ENCODE measurements at places on chromosomes 1 and 21. TPM values are rescaled to one million over a fixed set of nuclear protein-coding genes. Genes with fewer than 3 reads are reported as not detected.

Gene HTR6
- total RNA-seq, result not detected

Gene NES
- total RNA-seq, result 6.4 TPM

Gene TNFSF4
- total RNA-seq, result 2.1 TPM

Gene EDARADD
- total RNA-seq, result not detected

- no peak for DNase-seq
These were observed 224.0 kb downstream of the FGGY start for GRCh38 chr1:59520827-59521418.

DNA sequence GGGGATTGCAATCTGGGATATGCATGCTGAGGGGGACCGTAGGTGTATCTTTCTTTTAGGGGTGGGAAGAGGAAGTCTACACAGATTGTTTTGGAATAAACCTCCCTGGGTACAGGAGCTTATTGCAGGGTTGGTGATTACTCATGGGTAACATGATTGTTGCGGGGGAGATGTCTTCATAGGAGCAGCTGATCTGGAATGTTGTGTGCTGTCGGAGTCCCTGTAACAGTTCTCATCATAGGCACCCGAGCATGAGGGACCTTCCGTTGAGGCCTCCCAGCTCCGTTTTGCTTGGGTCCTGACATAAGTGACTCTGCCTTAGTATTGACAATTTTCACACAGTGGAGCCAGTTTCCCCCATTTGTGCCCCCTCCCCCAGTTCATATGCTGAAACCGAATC, 4.2 kb upstream of the PRXL2B start:
- no peak for DNase-seq

- peak; percentile 90 for DNase-seq
These were observed at the start of gene PIK3C2B for GRCh38 chr1:204494281-204495077. TSS of gene PIK3C2B (minus strand) at chr1:204494805. CDS start at chr1:204469802, 25,003 bp downstream.

DNA sequence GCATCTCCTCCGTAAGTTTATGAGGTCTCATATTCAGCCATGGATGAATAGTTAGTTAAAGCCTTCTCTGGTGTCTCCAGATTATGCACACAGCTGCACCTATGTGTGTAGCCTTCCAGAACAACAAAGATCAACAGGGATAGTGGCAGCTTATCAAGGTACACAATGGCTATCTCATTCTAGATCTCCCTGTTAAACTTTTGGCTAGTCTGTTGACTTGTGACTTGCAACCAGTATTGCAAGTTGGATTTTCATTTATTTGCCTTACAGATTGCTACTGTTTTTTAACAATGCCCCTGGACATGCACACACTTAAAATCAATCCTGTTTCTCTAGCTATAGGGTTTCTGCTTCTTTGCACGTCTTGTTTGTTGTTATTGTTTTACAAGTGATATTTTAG, 363.2 kb downstream of the OMA1 start:
- DNase-seq, result no peak

All from mucosa of descending colon (tissue), 3 donors.